HFF-Myc (cell line): ENCODE measurements at places on chromosomes 5 and 9.

GRCh38 chr5:7261049-7261448, 134.9 kb upstream of the ADCY2 start:
- DNase-seq, result peak; percentile 26

GRCh38 chr9:104758974-104759373, 5.0 kb upstream of the NIPSNAP3B start:
- DNase-seq, result no peak

DNA sequence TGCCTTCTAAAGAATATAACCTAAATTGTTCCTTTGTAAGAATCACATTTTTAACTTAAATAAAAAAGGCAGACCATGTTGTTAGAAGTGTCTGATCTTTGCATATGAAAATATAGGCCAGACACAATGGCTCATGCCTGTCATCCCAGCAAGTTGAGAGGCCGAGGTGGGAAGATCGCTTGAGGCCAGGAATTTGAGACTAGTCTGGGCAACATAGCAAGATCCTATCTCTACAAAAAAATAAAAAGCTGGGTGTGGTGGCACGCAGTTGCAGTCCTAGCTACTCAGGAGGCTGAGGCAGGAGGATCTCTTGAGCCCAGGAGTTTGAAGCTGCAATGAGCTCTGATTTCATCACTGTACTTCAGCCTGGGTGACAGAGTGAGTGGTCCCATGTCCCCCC, 37.3 kb downstream of the TRIO start:
- no peak for DNase-seq

DNA sequence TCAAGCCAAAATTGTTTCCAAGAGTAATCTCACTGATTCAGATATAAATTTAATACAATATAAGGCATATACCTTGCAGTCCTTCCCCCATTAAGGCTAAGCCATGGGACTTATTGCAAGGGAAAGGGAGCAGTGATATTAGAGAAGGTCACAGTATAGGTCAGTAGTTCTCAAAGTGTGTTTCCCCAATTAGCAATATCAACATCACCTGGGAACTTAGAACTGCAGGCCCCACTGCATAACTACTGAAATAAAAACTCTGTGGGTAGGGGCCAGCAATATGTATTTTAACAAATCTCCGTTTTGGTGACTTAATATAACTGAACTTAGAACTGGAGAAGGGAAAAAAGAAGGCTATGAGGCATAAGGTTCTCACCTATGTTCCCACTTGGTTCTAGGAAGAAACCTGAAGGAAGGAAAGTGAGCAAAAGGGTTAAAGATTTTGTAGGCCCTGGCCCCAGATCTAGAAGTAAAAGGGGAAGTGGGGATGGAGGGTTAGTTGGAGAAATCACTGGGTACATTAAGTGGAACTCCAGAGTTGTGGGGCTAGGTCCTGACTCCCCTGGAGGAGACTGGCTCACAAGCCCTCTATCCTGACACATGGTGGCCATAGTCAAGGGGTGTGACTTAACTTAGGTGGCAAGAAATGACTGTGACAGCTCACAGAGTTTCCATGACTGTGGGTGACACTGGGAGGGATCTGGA, 40.7 kb downstream of the WDR36 start:
- DNase-seq, result no peak

DNA sequence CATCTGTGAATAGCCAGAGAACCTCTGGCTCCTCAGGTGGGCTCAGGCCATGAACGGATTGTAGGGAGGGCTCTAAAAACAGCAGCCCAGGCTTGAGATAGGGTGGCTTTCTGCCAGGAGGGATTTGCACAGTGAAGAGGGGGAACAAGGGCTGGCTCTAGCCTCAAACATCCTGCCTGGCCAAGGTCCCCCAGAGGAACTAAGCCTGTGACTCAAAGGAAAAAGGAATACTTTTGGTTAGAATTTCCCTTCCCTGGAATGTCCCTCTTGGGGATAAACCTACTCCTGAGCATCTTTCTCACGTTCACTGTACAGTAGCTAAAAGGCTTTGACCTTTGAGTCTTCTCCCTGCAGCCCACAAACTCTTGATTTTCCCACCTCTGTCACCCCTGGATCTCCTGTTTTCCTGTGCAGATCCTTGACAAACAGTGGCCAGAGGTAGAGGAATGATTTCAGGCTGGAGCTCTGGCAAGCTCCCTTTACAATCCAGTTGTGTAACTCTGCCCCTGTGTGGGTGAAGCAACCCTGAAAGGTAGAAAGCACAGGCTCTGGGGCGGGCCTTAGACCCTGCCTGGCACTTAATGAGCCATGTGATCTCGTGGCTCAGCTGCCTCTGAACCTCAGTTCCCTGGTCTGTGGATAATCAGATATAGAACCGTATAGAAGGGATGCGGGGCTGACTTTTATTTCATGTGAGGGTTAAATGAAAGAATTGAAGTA, 17.4 kb downstream of the SEC61B start:
- DNase-seq, result no peak

DNA sequence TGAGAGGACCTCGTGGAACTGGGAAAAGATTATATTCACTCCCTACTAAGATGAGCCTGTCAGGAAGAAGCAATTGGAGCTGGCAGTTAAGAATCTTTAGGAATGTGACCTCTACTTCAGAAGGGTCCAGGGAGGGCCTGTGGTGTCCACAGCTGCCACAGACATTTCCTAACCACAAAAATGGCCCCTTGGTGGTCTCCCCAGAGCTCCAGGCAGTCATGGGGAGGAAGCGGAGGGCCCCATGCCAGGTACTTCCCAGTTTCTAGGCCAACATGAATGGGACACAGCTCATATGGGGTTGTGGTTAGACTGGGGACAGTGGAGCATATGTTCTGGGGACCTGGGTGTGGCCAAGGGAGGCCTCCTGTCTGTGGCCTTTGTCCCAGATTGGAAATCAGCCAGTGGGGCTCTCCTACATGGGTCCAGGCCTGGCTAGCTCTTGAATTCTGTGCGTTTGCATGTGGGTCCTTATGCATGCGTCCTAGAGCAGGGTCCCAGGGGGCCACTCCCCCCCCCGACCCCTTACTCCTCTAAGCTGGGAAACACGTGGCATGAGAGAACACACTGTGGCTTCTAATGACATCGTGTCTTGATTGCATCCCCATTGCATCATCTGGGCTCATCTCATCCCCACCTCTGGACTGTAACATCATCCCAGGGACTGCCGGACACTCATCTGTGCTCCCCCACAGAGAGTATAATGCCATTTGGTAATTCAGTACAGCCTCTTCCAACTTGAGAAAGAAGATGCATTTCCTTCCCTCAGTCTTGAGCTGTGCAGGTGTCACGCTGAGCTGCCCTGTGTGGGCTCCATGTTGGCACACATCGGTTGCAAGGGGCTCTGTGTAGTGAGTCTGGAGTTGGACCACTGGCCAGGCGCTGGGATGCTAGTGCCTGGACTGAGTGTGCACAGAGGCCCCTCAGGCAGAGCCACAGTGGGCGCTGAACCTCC, 31.3 kb downstream of the IRF1 start:
- DNase-seq, result no peak

GRCh38 chr5:97019435-97020117, 83.7 kb downstream of the LNPEP start:
- no peak for DNase-seq

DNA sequence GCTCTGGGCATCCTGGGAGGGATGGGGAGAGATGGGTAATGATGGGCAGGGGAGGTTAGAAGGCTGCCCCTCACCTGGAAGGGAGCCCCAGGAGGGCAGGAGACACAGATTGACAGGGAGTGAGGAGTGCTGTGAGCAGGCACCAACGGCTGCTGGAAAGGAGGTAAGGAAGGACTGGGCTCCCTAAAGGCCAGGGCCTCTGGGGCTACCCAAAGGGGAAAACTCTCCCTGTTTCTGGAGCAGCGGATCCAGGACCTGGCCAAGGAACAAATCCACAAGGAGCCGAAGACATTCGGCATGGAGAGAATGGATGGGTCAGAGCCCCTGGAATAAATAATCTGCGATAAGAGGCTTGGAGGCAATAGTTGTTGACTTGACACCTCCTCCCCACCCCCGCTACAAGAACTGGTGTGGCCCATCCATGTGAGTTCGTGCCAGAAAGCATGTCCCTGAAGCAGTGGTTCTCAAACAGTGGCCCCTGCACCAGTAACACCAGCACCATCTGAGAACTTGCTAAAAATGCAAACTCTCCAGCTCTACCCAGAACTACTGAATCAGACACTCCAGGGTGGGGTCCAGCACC, 208.3 kb downstream of the GABBR2 start:
- no peak for DNase-seq

DNA sequence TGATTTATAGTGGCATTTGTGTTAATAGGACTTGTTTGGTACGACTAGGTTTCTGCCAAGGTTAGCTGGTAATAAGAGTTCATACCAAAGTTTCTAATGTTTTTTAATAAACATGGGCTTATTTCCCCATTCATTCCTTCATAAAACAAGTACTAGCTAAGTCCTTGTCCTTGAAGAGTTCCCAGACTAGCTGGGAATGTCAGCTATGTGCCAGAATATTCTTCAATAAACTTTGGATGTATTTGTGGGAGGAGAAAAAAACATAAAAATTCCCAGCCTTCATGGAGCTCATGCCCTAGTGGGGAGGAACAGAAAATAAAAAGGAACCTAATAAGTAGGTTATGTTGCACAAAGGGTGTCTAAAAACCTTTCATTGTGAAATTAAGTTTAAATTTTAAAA, 176.9 kb downstream of the DENND1A start:
- no peak for DNase-seq

GRCh38 chr5:6183391-6184390, 194.7 kb downstream of the MED10 start:
- no peak for DNase-seq

GRCh38 chr5:125293726-125294125, 547.3 kb upstream of the ZNF608 start:
- no peak for DNase-seq

DNA sequence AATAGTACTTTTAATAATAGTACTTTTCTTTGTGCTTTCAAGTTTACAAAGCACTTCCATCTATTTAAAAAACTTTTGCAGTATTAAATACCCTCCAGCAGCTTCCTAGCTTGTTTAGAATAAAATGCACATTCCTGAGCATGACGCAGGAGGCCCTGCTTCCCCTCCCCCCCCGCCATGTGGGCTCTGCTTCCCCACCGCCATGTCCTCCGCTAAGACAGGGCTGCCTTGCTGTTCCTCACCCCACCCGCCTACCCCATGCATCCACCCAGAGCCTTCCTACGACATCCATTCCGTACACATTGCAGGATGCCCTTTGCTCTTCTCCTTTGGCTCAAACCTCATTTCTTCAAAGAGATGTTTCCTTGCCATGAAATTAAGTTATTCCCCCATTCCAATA, 205.9 kb upstream of the MSX2 start:
- DNase-seq, result no peak

DNA sequence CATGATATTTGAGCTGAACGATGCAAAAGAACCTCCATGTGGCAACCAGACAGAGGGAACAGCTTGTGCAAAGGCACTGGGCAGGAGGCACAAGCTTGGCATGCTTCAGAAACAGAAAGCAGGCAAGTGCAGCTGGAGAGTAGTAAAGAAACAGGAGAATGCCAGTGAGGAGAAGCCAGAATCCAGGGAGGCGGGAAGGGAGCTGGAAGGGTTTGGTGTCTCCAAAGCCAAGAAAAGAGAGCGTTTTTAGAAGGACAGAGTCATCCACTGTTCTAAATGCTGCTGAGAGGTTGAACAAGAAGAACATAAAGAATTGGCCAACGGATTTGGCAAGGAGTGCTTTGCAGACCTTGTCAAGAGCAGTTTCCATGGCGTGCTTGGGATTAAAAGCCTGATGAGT, 124.7 kb downstream of the TLE1 start:
- no peak for DNase-seq

DNA sequence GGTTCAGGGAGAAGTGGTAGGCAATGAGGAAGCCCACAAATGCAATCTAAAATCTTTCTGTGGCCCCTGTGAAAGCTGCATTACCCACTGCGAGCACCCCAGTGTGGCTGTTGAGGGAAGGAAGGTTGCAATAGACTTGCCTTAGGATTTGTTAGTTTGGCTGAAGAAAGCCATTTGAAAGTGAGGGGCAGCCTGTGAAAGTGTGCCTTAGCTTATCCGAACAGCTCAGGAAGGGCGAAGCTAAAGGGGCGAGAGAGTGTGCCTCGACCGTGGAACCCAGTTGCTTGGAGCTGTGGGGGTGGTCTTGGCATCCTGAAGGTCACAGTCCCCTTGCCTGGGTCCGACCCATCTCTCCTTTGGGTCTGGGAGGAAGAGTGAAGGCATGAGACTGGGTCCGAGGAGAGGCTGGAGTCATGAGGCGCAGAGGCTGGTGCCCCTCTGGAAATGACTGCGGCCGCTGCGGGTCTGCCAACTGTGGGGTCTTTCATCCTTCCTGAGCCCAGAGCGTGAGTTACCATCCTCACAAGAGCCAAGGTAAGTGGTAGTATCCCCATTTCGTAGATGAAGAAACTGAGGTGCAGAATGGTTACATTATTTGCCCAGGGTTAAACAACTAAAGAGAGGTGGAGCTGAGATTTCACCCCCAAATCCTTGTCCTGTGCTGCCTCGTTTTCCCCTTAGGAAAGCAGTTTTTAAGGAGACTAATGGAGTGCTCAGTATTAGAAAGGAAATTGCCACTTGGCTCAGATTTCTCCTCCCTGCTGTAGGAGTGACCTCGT, 24.4 kb downstream of the SLC25A25 start:
- DNase-seq, result no peak

DNA sequence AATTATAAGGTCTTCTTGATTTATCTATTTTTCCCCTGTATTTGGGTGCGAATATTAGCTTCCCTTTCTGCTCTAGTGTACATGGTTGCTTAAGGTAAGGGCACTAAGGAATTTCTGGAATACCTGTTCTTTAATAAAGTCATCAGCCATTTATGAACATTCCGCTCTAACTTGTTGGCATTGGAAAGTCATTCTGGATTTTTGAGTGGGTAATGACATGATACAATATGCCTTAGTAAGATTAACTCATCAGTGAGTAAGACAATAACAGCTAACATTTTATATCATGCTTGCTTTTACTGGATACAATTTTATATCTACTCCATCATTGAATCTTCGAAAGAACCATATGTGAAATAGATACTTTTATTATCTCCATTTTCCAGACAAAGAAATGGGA, 196.1 kb downstream of the ARRDC3 start:
- no peak for DNase-seq

DNA sequence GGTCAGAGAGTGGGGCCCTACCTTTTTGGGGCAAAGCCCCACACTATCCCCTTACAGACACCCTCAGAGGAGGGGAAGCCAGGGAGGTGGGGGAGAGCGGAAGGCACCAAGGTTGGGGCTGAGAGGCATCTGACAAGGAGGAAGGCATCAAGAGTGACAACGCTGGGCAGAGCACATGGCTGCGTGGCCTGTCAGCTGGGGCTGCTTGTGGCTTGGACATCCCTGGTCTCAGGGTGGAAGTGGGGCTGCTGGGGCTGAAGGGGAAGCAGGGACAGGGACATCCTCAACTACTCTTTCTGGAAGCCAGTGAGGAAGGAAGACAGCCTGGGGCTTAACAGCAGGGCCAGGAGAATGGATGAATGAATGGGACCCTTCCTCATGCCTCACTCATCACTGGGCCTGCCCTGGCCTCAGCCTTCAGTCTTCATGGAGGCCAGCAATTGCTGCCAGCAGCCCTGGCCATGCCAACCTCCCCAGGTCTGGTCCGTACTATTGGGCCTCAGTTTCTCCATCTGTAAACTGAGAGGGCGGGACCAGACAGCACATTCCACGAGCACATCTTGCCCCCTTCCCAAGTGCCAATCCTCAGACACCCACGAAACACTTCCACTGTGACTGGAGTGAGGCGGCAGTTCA, 993 bp upstream of the RALGDS start:
- no peak for DNase-seq
